ENCODE measurements at places on chromosomes 16 and 17.

GRCh38 chr17:40443196-40443987 lies at the start of gene IGFBP4:
Gene IGFBP4, plus strand, starts transcription at chr17:40443450. Its CDS starts 286 bp downstream, at chr17:40443736.
- peak; percentile 86 for DNase-seq

GRCh38 chr17:57862694-57863667 lies 13.1 kb upstream of the MRPS23 start:
- no peak for DNase-seq

DNA sequence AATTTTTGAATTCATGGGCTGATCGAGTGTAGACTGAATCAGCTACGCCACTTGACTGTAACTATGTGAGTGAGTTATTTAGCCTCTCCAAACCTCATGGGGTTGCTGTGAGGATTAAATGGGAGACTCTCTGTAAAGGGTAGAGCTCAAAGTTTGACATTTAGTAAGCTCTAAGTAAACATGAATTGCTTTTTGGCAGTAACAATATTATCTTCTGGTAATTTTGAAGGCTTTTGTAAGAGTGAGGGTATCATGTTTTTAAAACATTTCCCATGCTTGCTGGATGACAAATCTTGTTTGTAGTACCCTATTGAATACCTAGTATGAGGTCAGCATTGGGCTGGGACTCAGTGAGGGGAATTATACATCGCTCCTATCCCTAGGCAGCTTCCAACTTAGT lies 35.3 kb downstream of the MRTFB start:
- no peak for DNase-seq

GRCh38 chr16:69566981-69567680 lies 1.4 kb downstream of the NFAT5 start:
- peak; percentile 37 for DNase-seq

DNA sequence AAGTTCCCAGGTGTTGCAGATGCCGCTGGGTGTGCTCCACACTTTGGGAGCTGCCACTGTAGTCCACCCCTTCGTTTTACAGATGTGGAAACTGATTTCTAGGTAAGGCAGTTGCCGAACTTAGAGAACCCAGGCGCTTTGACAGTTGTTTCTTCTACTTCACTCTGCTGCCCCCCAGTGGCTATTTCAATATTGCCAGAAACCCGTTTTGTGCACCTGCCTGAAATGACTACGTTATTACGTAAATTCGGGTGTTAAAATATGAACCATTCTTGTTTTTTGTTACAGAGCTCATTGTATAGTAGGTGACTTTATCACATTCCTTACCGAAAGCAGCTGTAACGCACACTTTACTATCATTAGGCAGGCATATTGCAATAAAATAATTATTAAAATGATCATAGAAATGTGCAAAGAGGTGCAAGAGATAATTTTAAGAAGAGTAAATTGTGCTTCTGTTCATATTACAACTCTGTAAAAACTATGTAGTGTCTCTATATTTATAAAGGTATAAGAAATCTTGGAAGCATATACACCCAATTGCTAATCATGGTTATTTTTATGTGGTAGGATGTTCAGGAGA lies 44.9 kb downstream of the OTOA start:
- DNase-seq = peak; percentile 83

GRCh38 chr17:4147751-4148310 lies 4.8 kb downstream of the CYB5D2 start:
- DNase-seq = no peak

DNA sequence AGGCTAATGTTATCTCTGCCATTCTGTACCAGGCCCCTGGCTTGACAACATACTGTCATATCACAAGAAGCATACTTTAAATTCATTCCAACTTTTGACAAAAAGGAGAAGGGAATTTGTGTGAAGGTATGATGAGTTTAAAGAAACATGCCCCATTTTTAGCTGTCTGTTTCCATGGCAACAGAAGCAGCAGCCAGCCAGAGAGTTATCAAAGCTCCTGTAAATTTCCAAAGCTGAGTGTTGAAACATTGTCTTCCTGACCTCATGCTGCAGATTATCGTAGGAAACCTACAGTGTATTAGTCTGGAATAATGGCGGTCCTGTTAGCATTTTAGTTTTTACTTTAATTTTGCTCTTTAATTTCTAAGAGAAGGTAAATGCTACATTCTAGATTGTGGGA lies 124.9 kb downstream of the MRTFB start:
- DNase-seq = no peak

GRCh38 chr16:88807626-88808453 lies 3.9 kb downstream of the APRT start:
- no peak for DNase-seq

GRCh38 chr16:10919003-10919351 lies 23.3 kb downstream of the DEXI start:
- DNase-seq = no peak

DNA sequence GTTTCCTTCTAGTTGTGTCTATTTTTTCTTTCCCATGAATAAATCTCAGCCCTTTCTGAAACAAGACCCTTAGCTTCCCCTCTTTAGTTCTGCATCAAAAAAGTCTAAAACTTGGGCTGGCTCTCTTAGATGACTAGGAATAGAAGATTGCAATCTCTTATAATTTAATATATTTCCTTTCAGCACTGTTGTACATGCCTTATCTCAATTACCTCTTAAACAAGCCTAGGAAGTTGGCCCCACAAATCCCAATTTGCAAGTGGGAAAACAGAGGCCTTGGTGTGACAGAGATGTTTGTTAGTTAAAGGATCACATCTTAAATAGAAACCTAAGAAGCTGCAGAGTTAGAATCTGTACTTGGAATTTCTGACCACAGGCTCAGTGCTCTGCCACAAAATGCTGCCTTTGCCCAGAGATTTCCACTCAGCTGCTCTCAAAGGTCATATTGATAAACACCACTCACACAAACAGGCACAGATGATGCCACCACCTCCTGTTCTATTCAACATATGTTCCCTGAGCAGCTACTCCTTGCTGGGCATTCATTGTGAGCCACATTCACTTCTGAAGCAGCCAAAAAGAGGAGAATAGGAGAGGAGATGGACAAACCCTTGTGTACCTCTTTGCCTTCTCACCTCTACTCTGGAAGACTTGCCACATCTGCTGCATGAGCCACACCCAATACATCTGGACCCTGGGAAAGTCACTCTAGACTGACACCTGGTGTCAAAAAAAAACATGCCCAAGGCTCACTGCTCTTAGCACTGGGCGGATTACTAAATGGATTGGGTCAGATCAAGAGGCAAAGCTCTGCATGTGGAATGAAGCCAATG lies 5.5 kb downstream of the CCDC182 start:
- DNase-seq = no peak

DNA sequence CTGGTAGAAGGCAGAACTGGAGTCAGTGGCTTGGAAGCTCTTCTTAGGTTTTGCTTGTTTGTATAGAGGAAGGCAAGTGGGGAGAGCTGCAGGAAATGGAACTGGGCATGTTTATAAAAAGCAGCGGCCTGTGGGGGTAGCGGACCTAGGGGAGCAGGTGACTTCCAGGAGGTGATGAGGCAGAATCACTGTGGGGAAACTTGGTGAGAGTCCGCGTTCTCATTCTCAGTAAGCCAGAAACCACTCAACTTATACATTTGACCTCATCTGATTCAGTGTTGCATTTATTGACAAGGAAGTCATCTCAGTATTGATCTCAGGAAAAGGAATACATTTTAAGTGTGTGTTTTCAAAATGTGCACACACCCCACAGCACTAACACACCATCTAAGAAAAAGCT lies 299.8 kb downstream of the CNTNAP4 start:
- DNase-seq = no peak

- no peak for DNase-seq
These were observed 148.6 kb downstream of the SDK2 start for GRCh38 chr17:73495641-73496040.

DNA sequence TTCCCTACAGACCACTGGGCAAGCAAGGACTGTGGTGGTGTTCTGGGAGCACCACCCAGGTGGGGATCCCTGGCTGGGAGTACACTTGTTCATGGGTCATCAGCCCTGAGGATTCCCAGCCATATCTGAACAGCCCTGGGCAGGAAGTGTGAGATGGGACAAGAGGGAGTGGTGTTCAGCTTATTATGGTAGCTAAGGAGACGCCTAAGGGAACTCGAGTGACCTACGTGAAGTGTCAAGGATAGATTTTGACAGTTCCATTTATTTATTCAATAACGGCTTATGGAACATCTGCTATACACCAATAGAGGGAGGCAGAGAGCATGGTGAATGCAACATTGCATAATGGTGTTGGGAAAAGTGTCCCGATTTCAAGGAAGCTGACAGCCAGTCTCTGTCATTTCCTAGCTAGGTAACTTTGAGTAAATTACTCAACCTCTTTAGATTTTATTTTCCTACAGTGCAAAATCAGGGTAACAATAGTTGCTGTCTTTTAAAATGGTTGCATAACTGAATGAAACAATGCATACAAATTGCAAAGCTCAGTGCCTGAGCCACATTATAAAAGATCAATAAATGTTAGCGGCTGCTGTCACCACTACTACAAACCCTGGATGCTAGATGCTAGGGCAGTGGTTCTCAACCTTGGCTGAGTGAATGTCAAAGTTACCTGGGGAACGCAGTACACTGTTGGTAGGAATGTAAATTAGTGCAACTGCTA lies 534.1 kb downstream of the GRIN2A start:
- DNase-seq = peak; percentile 25

DNA sequence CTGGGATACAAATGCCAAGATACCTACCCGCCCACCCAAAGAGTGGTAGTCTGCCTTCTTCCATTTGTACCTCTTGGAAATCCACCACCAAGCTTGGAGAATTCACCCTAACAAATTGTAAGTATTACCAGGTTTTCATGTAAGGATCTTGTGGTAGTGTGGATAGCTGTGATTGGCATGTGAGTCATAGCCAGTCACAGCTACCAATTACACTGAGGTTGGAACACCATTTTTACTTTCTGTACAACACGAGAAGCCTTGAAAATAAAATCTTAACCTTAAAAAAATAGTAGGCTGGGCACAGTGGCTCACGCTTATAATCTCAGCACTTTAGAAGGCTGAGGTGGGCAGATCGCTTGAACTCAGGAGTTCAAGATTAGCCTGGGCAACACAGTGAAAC lies 18.5 kb upstream of the SLC35G3 start:
- DNase-seq = no peak

- no peak for DNase-seq
These were observed 873 bp upstream of the KSR1 start for GRCh38 chr17:27455236-27455913.

DNA sequence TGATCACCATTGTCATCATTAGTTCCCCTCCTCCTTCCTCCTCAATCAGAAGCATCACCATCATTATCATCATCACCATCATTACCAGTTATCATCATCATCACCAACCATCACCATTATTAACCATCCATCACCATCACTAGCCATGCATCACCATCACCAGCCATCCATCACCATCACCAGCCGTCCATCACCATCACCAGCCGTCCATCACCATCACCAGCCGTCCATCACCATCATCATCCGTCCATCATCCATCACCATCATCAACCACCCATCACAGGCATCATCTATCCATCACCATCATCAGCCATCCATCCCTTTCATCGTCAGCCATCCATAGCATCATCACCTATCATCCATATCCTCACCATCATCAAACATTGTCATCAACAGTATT lies 382.0 kb downstream of the CPPED1 start:
- DNase-seq = no peak

- DNase-seq = peak; percentile 95
These were observed 9.8 kb downstream of the SLC38A10 start for GRCh38 chr17:81285179-81285878.

DNA sequence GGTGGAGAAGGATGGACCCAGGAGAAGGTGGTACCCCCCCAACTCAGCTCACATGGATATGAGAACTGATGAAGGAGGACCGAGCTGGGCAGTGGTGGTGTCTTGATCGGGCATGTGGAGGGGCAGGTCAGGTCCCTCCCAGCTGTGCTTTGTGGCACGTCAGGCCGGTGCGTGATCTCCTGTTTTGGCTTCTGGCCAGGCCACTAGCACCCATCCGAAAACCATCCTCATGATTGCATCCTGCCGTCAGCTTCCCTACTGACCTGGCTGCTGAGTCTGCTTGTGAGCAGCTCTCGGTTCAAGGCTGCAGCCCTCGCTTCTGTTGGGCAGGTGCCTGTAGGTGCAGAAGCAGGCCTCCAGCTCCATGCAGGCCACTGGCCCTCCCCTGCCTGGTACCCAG lies 53.1 kb downstream of the PLD6 start:
- no peak for DNase-seq

DNA sequence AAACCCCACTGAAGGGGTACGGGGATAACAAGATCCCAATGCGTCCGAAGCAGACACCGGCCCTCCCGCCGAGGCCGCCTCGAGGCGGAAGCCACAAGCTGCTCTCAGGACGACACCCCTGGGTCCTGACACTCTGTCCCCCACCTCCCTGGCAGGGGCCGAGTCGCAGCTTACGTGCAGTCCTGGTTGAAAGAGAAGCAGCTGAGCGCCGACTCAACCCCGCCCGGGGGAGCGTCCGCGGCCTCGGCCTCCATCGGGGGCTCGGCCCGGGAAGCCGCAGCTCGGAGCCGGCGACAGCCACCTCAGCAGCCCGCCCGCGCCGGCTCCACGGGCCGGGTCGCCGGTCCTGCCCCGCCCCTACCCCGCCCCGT lies at the start of gene WIPI1:
Gene WIPI1 (minus strand): TSS at position 329 of the 371 bp plus-strand sequence. CDS start 75 bp downstream, at position 254.
- no peak for DNase-seq

- peak; percentile 46 for DNase-seq
These were observed 20.1 kb downstream of the CIITA start for GRCh38 chr16:10897134-10897533.

GRCh38 chr17:74749279-74750038 lies 1.0 kb downstream of the NHERF1 start:
- DNase-seq = no peak

DNA sequence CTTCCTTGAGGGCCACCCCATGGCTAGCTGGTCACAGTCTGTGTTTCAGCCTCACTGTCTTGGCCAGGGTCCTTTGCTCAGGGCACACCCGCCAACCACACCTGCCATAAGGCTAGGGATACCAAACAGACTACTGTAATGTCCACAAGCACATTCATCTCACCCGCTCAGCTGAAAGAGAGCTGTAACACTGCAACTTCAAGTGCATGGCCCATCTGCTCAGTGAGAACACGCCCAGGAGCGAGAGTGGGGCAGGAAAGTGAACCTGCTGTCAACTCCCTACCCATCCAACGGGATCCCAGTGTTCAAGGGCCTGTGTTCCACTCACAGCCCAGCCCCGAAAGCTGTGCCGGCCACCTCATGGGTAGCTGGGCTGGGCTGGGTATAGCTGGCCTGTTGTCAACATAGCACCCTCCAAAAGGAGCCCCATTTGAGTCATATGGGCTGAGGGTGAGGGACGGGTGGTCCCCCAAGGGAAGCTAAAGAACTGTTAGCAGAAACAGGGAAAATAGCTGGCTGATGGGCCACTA lies 55.7 kb downstream of the SCNN1B start:
- no peak for DNase-seq

GRCh38 chr16:72877374-72878028 lies 170.4 kb downstream of the ZFHX3 start:
- peak; percentile 74 for DNase-seq

Data from suppressor macrophage treated with lipopolysaccharide for 4 hours (primary cell).